ENCODE measurements at places on chromosomes 3 and 15. TPM values are rescaled to one million over a fixed set of nuclear protein-coding genes. Genes with fewer than 3 reads are reported as not detected.

SLC35G2 gene
- total RNA-seq: 0.88 TPM

PLEKHO2 gene
- total RNA-seq: 8.7 TPM

GRCh38 chr3:98972155-98972554, 70.7 kb upstream of the DCBLD2 start:
- DNase-seq: no peak

DNA sequence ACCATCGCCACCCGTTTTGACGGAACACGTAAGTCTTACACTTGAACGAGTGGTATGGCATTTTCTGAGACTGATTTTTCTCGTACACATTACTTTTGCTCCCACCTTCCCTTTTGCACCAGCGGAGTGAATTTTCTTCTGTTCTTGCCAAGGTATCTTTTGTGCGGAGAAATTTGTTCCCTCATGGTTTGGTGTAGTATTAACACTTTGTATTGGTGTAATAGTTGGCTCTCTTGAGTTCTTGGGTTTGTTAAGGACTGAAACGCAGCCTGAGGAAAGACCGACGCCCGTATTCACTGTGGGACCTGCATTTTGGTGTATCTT, 420 bp downstream of the KCNH8 start:
- DNase-seq: no peak

- DNase-seq: no peak
Observed at GRCh38 chr15:47095833-47096232, 621.5 kb upstream of the SEMA6D start.

DNA sequence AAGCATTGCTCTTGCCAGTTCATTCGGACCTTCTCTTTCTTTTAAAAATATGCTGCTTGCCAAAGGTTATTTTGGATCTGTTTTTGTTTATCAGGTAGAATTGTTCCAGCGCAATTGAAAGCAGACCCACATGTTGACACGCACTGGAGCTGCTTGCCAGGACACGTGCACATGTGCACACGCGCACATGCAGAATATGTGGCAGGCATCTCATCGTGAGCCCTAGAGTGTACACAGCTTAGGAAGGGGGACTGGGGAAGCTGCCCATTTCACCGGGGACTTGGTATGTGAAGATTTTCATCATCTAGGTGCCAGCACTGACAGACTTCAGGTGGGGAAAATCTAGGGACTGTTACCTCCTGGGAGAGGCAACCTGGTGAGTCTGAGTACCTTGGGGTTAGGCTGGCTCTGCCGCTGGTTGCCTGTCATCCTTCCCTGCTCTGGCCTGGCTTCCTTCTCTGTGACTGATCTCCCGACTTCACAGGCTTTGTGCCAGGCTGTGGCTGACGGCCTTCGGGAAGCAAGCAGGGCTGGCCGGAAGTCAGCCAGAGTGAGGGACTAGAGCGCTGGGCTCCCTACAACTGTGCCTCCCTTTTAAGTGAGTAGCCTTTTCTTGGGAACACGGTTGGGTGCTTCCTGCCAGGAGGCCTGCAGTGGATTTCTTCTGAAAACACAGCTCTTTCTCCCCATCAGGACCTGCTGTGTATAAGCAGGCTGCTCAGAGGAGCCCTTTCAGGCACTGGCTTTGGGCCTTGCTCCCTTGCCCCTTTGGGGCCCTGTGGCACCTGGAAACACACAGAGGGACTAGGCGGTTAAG, 129.3 kb downstream of the EEFSEC start:
- DNase-seq: no peak

DNA sequence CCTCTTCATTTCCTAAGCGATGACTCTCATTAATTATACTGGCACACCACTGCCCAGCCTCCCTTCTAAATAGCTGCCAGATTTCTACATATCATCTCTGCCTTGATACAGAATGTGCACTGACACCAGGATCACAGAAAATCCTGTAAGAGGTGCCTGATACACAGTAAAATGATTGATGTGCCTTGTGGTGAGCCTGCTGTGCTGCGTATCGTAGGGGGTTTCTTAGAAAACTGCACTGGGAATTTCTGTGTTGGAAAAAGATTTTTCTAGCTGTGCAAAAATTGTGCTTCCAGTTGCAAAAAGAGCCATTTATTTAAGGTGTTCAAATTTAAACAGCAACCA, 3.0 kb upstream of the PLCH1 start:
- DNase-seq: no peak

GRCh38 chr3:15536856-15537255, 15.3 kb upstream of the COLQ start:
- no peak for DNase-seq
